ENCODE measurements at places on chromosomes 2 and 18. TPM values are rescaled to one million over a fixed set of nuclear protein-coding genes. Genes with fewer than 3 reads are reported as not detected.

- no peak overlapping the region for H3K27ac ChIP-seq
- H3K4me3 ChIP-seq: no peak overlapping the region
- H3K36me3 ChIP-seq: no peaks in the 10 kb centered on the region
These were observed 202.5 kb upstream of the SESTD1 start for GRCh38 chr2:179467111-179467510.

GRCh38 chr2:221676566-221677172, 104.6 kb upstream of the EPHA4 start:
- DNase-seq: peak; percentile 73
- H3K4me1 ChIP-seq: no peaks in the 10 kb centered on the region
- no peaks in the 10 kb centered on the region for H3K36me3 ChIP-seq
- no peak overlapping the region for H3K27ac ChIP-seq

- H3K4me1 ChIP-seq: no peaks in the 10 kb centered on the region
- no peak for DNase-seq
- no peak overlapping the region for H3K4me3 ChIP-seq
- H3K36me3 ChIP-seq: no peaks in the 10 kb centered on the region
These were observed 2.0 kb downstream of the STAT4 start for GRCh38 chr2:191148791-191149190.

GRCh38 chr18:24333084-24333483, 64.5 kb downstream of the OSBPL1A start:
- H3K36me3 ChIP-seq: no peaks in the 10 kb centered on the region
- H3K27me3 ChIP-seq: no peaks in the 10 kb centered on the region
- H3K4me1 ChIP-seq: no peaks in the 10 kb centered on the region
- DNase-seq: no peak
- no peak overlapping the region for H3K4me3 ChIP-seq

GRCh38 chr2:83844490-83844889, 614.6 kb downstream of the SUCLG1 start:
- H3K4me3 ChIP-seq: no peak overlapping the region
- H3K27ac ChIP-seq: no peak overlapping the region
- H3K4me1 ChIP-seq: no peaks in the 10 kb centered on the region
- H3K27me3 ChIP-seq: no peaks in the 10 kb centered on the region
- H3K36me3 ChIP-seq: no peaks in the 10 kb centered on the region
- no peak for DNase-seq

GRCh38 chr18:77132369-77133050, at the start of gene MBP:
TSS of gene MBP (minus strand) at chr18:77132783. CDS start at chr18:77105261, 27,522 bp downstream.
- H3K36me3 ChIP-seq: no peaks in the 10 kb centered on the region
- peak within 1 kb of the TSS; percentile 64 for H3K4me3 ChIP-seq
- DNase-seq: no peak
- H3K27me3 ChIP-seq: no peaks in the 10 kb centered on the region
- H3K4me1 ChIP-seq: peaks cover 34% of the 10 kb centered on the region
- H3K27ac ChIP-seq: peak within 1 kb of the TSS; percentile 96

DNA sequence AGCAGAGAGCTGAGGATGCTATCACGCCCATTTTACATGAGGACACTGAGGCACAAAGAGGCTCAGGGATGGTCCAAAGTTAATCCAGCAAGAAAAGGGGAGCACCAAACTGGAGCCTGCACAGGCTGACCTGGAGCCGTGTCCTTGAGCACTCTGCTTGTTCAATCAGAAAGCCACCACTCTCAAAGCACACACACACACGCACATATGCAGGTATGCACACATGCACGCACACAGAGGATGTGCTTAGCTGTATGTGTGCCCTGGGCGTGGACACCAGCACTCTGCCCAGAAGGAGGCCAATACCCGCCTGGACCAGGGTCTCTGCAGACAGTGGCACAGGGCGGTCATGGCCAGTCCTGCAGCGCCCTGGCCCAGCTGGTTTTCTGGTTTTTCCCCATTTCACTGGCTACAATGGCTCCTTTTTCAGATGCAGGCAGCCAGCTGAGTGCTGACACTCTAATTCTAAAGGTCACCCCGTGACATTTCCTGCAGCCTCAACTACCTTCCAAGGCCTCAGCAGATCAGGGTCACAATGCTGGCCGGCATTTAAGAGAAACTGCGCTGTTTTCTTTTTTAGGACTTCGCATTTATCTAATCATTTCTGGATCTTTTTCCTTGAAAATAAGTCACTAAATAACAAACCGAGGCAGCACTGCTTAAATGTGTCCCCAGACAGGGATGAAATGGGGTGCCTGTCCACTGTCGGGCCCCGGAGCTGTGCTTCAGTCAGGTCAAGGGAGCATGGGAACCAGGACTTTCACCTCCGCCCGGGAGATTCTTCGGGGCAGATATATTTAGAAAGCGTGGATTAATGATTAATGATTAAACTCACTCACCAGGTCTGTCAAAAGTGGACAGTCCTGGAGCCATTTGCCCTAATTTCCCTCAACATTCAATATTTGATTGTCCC, 104.5 kb downstream of the HDAC4 start:
- H3K27me3 ChIP-seq: no peaks in the 10 kb centered on the region
- no peak overlapping the region for H3K27ac ChIP-seq
- H3K4me1 ChIP-seq: peaks cover under 1% of the 10 kb centered on the region

- H3K27me3 ChIP-seq: no peaks in the 10 kb centered on the region
- H3K36me3 ChIP-seq: no peaks in the 10 kb centered on the region
- peaks cover 45% of the 10 kb centered on the region for H3K4me1 ChIP-seq
- peak overlapping the region; percentile 91 for H3K27ac ChIP-seq
These were observed 22.4 kb upstream of the CCBE1 start for GRCh38 chr18:59719544-59720181.

DNA sequence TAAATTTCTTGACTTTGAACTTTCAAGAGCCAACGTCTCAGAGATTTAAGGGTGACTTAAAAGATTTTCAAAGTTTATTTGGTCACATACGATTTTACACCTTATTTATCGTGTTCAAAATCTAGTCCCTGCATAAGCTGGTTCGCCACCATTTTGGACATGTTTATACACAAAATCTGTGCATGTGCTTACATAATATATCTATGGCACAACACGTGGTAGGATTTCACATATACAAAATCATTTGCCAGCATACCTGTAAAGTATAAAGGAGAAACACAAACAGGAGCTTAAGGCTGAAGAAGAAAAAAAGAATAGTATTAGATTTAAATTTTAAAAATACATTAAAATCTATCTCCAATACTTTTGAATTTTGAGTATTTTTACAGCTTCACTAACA, 190.0 kb upstream of the KYNU start:
- no peak for DNase-seq
- no peak overlapping the region for H3K4me3 ChIP-seq
- H3K4me1 ChIP-seq: no peaks in the 10 kb centered on the region
- no peaks in the 10 kb centered on the region for H3K27me3 ChIP-seq

- no peak for DNase-seq
- H3K27me3 ChIP-seq: no peaks in the 10 kb centered on the region
- no peak overlapping the region for H3K4me3 ChIP-seq
- peaks cover 23% of the 10 kb centered on the region for H3K4me1 ChIP-seq
- no peaks in the 10 kb centered on the region for H3K36me3 ChIP-seq
These were observed 9.8 kb downstream of the FZD7 start for GRCh38 chr2:202043475-202043874.

DNA sequence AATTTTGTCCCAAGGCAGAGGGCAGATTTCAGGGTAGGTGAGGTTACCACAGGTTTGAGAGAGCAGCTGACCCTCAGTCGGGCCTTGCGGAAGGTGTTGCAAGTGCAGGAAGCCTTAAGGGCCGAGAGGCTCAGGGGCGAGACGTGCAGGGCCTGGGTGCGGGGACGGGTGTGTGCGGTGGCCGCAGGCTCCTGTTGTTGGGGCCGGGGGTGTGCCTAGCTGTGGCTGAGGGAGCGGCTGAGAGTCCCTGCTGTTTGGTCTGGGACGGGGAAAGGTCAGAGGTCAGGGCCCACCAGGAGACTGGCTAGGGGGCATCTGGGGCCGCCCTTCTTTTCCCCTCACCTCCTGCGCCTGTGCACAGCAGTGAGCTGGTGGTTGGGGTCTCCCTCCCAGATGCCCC, 52.5 kb downstream of the NTSR2 start:
- H3K4me1 ChIP-seq: no peaks in the 10 kb centered on the region
- no peak overlapping the region for H3K27ac ChIP-seq

- H3K27me3 ChIP-seq: peaks cover 33% of the 10 kb centered on the region
- H3K36me3 ChIP-seq: no peaks in the 10 kb centered on the region
- no peak for DNase-seq
- no peak overlapping the region for H3K27ac ChIP-seq
- H3K4me1 ChIP-seq: peaks cover 5% of the 10 kb centered on the region
These were observed 10.8 kb downstream of the PAX3 start for GRCh38 chr2:222287862-222288479.

GRCh38 chr2:177180269-177181000, 32.2 kb upstream of the HNRNPA3 start:
- H3K36me3 ChIP-seq: no peaks in the 10 kb centered on the region
- no peaks in the 10 kb centered on the region for H3K27me3 ChIP-seq
- no peak for DNase-seq
- H3K27ac ChIP-seq: no peak overlapping the region
- no peaks in the 10 kb centered on the region for H3K4me1 ChIP-seq
- no peak overlapping the region for H3K4me3 ChIP-seq

- no peaks in the 10 kb centered on the region for H3K36me3 ChIP-seq
- DNase-seq: no peak
- no peak overlapping the region for H3K4me3 ChIP-seq
- no peaks in the 10 kb centered on the region for H3K27me3 ChIP-seq
- H3K27ac ChIP-seq: no peak overlapping the region
These were observed 2.7 kb upstream of the SLC66A2 start for GRCh38 chr18:79953971-79954651.

DNA sequence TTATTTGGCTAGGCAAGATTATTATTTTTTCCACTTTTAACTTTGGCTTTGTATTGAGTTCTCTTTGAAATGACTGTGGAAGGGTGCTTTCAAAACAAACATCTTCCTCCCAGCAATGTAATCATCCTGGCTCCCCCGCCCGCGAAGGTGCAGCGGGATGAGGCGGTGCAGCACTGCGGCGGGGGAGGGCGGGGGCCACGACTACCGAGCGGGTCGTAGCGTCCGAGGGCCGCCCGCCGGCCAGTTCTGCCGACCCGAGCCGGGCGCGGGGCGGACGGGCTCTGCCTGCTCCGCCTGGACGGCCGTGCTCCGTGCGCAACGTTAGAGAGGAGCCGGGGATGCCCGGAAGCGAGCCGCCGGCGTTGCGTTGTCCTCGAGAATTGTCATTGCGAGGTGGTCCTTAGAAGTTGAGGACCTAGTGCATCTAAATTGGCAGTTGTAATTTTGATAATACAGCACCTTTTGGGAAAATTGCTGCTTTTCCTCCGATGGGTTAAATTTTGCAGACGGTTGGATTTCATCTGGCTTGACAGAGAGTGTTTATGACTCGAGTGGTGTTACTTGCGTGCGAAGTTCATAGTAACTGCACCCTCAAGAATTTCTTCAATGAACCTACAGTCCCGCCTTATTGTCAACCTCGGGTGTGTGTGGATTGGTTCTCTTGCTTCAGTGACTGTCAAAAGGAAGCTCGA, 1.1 kb downstream of the EPC2 start:
- H3K27me3 ChIP-seq: no peaks in the 10 kb centered on the region
- DNase-seq: peak; percentile 93
- peak overlapping the region; percentile 79 for H3K4me3 ChIP-seq
- H3K27ac ChIP-seq: peak overlapping the region; percentile 98
- H3K36me3 ChIP-seq: no peaks in the 10 kb centered on the region

- no peak overlapping the region for H3K27ac ChIP-seq
- no peak for DNase-seq
These were observed 10.8 kb downstream of the IL36B start for GRCh38 chr2:113041871-113042270.

DNA sequence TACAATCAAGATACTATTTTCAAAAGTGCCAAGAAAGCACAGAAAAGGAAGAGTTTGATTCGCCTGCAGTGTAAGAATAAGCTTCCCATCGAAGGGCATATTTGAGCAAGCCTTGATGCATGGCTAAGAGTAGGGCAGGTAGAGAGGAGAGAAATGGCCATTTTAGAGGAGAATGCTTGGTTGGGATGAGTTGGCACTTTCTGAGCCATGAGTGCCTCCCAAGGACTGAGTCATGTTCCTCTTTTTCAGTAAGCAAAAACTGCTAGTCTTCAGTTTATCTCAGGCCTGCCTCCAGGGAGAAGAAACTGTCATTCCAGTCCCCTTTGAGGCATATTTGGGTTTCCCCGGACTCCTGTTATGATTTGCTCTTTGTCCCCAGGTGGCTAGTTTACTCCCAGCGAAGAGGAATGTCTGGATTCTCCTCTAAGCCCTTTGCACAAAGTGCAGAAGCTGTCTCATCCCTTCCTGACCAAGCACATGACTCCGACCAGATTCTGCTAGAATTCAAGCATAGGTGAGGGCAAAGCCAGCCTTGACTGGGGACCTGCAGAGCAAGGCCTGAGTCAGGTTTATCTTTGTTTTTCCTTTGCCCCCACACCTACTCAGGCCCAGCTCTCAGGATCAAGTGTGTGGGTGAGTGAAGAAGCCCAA, 115.2 kb downstream of the TTC32 start:
- H3K4me1 ChIP-seq: peaks cover 17% of the 10 kb centered on the region
- DNase-seq: peak; percentile 67
- no peaks in the 10 kb centered on the region for H3K36me3 ChIP-seq
- H3K27me3 ChIP-seq: no peaks in the 10 kb centered on the region
- H3K27ac ChIP-seq: no peak overlapping the region

DNA sequence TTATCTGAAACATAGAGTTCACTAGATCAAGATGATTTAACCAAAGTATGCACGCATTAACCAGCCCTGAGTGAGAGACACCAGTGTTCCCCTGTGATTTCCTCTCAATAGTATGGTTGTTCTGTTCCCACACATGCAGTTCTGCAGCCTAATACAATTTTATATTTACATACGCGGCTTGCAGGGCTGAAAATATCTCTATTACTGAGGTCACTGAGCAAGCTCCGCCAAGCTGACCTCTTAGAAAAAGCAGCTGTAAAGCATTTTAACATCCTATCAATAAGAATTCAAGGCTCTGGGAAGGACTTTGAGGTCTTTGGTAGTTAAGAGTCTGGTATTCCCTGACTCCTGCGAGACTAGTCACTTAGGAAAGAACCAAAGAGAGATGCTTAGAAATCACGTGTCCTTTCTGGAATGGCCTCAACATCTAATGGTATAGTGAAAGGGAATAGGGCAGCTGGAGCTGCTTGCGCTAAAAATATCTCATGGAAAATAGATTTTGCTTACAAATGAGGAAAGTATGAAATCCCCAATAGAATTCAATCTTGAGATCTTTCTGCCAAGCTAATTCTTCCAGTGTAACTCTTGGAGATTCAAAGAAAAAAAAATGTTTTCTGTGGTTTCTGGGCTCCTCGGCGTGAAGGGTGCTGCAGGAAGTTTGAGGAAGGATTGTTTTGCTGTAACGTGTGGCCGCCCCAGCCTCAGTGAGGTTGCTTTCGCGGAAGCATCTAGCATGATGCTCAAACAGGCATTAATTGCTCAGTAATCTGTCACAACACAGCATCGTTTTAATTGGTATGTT, 59.2 kb downstream of the DOCK10 start:
- H3K27me3 ChIP-seq: no peaks in the 10 kb centered on the region
- peaks cover 25% of the 10 kb centered on the region for H3K4me1 ChIP-seq
- H3K27ac ChIP-seq: peak overlapping the region; percentile 52

Gene SAG
- total RNA-seq: not detected

Gene LOXHD1
- total RNA-seq: not detected

Gene CXCR1
- total RNA-seq: not detected

Gene DLX1
- total RNA-seq: not detected

Gene LYPD6
- total RNA-seq: 1.1 TPM

Gene ANKRD23
- 2.5 TPM for total RNA-seq

Gene SLC16A14
- 4.2 TPM for total RNA-seq

Gene L3MBTL4
- 0.58 TPM for total RNA-seq

All from astrocyte (in vitro differentiated cells and primary cell).